Stimulated activated CD4-positive, alpha-beta T cell treated with anti-CD3 and anti-CD28 coated beads, TNF-alpha, amount 100 ng/mL, for 24 hours (primary cell): ENCODE measurements at places on chromosomes 13 and 19.

- DNase-seq, result no peak
Measured at GRCh38 chr13:40179445-40180281, 486.8 kb downstream of the FOXO1 start.

DNA sequence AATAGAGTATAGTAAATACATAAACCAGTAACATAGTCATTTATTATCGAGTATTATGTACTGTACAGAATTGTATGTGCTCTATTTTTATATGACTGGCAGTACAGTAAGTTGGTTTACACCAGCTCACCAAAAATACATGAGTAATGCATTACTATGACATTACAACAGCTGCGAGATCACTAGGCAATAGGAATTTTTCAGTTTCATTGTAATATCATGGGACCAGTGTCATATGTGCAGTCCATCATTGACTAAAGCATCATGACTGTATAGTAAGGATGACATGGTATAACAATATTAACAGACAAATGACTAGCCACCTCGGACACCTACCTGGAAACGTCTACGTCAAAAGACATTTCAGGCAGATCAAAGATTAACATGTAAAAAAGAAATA, 33.6 kb downstream of the ATP7B start:
- no peak for DNase-seq

DNA sequence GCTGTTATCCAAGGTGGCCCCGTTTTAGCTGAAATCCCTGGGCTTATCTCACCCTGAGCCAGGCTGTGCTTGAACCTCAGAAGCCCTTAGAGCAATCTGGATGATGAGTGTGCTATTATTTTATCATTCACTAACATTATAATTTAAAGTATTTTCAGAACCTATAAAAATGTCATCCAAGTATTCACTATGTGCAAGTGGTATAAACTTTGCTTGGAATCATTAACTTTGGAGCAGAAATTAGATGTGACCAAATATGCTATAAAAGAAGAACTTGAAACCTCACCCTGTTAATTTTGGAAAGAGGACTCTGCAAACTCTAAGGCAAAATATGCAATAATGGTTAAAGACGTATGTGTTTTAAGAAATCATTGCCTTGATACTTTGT, 147.5 kb downstream of the USP12 start:
- DNase-seq, result no peak

DNA sequence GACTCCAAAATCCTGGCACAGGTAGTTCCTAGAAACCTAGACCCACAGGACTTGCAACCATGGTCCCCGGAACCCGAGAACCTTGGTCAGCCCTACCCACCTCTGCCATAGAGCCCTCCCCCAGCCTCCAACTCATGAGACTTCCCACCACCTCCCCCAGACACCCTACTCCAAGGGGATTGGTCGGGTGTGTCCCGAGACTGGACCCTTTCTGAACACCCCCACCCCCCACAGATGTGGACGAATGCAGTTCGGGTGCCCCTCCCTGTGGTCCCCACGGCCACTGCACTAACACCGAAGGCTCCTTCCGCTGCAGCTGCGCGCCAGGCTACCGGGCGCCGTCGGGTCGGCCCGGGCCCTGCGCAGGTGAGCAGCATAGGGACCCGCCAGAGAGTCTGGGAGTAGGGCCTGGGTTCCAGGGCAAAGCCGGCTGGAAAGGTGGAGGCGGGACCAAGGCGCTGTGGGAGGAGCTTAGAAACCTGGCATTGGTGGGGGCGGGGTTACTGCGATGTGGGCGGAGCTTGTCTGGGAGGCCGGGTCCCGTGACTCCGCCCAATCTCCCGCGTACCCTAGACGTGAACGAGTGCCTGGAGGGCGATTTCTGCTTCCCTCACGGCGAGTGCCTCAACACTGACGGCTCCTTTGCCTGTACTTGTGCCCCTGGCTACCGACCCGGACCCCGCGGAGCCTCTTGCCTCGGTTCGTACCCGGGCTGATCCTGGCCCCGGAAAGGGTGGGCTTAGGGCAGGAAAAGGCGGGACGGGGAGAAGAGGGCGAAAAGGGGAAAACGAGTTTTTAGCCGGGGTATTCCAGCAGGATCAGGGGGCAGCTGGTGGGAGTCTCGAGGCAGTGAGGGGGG, 11.9 kb downstream of the LTBP4 start:
- DNase-seq, result peak; percentile 70

- no peak for DNase-seq
Measured at GRCh38 chr13:73657821-73658540, 476.2 kb downstream of the KLF12 start.

DNA sequence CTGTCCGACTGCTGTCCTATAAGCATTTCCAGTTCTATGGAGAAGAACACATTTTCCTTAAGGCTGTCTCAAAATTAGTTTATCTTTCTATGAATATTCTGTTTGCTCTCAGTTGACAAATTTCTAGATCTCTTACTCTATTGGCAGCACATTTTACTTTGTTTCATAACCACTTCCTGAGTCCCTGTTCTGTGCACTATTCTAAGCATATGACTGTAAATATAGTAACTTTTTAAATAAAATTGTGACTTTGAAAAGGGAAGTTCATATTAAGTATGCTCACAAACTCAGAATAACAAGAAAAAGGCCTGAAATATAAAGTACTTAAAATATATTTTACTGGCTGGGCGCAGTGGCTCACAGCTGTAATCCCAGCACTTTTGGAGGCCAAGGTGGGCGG, 56.5 kb upstream of the HTR2A start:
- no peak for DNase-seq

GRCh38 chr19:11759805-11760204, 7.0 kb upstream of the ZNF441 start:
- no peak for DNase-seq

GRCh38 chr13:44874886-44875630, 114.2 kb downstream of the NUFIP1 start:
- DNase-seq, result no peak

DNA sequence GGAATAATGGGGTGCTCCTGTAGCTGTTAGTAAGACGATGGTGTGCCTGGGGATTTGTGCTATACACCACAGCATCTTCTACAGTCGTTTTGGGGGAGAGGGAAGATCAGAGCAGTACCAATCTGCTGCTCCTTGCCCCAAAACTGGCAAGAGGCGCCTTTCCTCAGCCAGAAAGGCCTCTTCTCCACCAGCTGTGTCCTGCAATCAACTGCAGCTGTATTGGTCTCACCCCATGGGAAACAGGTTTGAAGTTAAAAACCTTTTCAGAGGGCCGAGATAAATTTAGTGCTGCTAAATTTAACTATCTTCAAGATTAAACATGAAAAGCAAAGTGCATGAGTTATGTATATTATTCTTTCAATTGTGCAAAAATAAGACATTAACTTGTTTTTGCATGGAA, 1.2 kb upstream of the RNASEH2B start:
- no peak for DNase-seq

- DNase-seq, result no peak
Measured at GRCh38 chr13:41145136-41145908, 12.7 kb upstream of the KBTBD6 start.

- DNase-seq, result no peak
Measured at GRCh38 chr13:101970341-101970740, 431.5 kb downstream of the FGF14 start.

GRCh38 chr19:18286973-18287635, 5.7 kb upstream of the JUND start:
- no peak for DNase-seq

GRCh38 chr19:13770013-13770635, 4.1 kb upstream of the C19orf53 start:
- DNase-seq, result no peak

DNA sequence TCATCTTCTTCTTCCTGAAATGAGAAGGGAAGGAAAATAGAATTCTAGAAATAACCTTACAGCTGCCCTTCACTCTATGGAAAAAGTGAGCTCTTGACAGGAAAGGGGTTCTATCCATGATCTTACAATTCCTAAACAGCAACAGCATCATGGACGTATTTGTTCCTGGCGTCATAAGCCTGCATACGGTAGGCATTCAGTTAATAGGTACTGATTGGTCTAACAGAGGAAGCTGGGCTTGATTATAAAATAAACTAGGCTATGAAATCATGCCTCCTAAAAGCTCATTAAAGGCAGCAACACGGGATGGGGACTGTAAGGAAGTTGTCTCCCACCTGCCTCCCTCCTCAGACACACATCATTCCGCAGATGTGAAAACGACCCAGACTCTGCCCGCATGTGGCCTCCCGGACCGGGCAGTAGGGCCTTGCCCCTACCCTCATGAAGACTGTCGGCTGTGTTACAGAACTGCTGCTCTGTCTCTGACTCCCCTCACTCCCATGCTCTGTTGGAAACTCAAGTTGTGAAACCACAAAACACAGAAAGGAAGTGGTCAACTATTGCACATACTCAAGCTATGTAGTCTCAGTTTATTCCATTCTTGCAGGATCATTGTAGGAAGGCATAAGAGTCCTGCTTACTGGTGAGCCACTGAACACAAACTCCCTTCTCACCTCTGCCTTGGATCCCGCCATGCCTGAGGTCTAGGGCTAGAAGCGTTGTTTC, 129.8 kb downstream of the DLEU7 start:
- DNase-seq, result no peak

DNA sequence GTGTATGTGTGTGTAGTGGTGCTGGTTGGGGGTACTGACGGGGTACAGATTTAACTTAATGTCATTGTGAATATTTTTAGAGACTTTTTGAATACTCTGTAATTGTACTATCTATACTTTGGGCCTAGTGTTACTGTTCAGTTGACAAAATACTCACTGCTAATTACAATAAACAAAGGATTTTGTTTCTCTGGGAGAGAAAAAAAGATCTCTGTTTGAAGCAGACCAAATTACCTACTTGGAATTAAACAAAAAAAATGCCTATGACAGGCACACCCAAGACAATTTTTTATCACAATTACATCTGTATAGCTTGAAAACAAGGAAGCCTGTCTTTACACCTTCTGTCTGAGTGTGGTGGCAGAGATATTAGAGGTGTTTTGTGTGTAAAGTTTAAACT, 45.1 kb downstream of the OLFM4 start:
- no peak for DNase-seq

- no peak for DNase-seq
Measured at GRCh38 chr13:37869756-37870488, at the start of gene TRPC4. TRPC4 (minus strand) TSS chr13:37869772; CDS start chr13:37783333, 86,439 bp downstream.

DNA sequence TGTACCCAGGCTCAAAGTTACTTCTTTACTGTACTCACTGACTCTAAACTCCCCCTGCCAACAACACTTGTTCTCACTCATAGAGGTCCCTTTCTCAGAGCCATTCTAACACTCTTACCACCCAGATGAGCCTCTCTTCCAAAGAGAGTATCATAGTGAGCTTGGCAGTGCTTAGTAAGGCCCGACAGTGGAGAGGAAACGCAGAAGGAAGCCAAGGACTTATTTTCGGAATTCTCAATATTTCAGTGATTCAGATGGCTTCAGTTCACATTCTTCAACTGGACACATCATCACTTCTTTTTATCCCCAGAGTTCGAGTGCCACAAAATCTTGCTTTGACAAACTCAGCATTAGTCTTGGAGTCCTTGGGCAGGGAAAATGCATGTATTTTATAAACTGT, 285.9 kb downstream of the DNAJC15 start:
- no peak for DNase-seq
